Effector memory CD4-positive, alpha-beta T cell (primary cell): ENCODE measurements at places on chromosomes 1 and 21.

- H3K4me1 ChIP-seq: no peaks in the 10 kb centered on the region
- no peak for DNase-seq
- H3K27ac ChIP-seq: no peak overlapping the region
- H3K4me3 ChIP-seq: no peak overlapping the region
- H3K27me3 ChIP-seq: no peaks in the 10 kb centered on the region
Measured at GRCh38 chr21:17427831-17428483, 84.9 kb upstream of the CXADR start.

GRCh38 chr1:200128081-200128480 is 100.6 kb downstream of the NR5A2 start:
- H3K4me3 ChIP-seq: no peak overlapping the region
- H3K27ac ChIP-seq: no peak overlapping the region
- no peak for DNase-seq
- H3K27me3 ChIP-seq: no peaks in the 10 kb centered on the region

GRCh38 chr1:14794906-14795305 is 196.4 kb downstream of the KAZN start:
- no peaks in the 10 kb centered on the region for H3K4me1 ChIP-seq
- H3K27ac ChIP-seq: no peak overlapping the region
- peaks cover 3% of the 10 kb centered on the region for H3K27me3 ChIP-seq
- no peak for DNase-seq
- H3K36me3 ChIP-seq: no peaks in the 10 kb centered on the region

DNA sequence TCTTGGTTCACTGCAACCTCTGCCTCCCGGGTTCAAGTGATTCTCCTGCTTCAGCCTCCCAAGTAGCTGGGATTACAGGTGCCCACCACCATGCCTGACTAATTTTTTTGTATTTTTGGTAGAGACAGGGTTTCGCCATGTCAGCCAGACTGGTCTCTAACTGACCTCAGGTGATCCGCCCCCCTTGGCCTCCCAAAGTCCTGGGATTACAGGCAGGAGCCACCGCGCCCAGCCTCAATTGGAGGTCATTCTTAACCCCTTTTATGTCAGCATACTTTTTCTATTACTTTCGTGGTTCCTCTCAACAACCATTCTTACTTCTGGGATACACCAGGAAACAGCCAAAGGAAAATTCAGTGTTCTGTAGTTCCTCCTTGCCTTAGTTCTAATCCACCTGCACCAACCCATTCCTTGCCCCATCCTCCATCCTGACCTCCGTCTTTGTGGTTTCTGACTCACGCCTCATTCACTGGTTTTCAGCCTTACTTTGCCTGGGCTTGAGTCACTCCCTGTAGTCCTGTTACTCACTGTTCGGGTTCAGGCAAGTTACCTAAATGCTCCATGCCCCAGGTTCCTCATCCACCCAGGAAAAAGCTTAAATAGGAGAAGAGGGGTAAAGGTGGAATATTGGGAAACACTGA is 12.9 kb upstream of the BCL10 start:
- no peak for DNase-seq
- H3K27ac ChIP-seq: no peak overlapping the region
- H3K27me3 ChIP-seq: no peaks in the 10 kb centered on the region
- no peaks in the 10 kb centered on the region for H3K4me1 ChIP-seq
- H3K36me3 ChIP-seq: no peaks in the 10 kb centered on the region
- no peak overlapping the region for H3K4me3 ChIP-seq

- DNase-seq: no peak
- no peak overlapping the region for H3K27ac ChIP-seq
- H3K36me3 ChIP-seq: no peaks in the 10 kb centered on the region
- peaks cover 4% of the 10 kb centered on the region for H3K4me1 ChIP-seq
Measured at GRCh38 chr1:23178950-23179349, 10.3 kb upstream of the LUZP1 start.

DNA sequence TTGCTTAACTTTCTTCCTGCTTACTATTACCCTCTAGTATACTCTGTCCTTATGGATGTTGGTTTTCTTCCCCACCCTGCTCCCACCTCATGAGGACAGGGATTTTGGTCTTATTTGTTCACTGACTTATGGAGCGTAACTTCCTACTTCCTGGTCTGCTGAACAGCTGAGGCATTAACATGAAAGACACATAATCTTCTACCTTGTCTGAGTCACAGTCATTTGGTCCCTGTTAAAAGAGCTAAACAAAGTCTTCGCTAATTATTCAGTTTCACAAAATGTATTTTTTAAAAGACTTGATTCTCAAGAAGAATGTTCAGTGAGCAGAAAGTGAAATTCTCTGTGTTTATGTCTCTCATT is 18.5 kb downstream of the RNASEL start:
- no peak for DNase-seq
- no peaks in the 10 kb centered on the region for H3K4me1 ChIP-seq

DNA sequence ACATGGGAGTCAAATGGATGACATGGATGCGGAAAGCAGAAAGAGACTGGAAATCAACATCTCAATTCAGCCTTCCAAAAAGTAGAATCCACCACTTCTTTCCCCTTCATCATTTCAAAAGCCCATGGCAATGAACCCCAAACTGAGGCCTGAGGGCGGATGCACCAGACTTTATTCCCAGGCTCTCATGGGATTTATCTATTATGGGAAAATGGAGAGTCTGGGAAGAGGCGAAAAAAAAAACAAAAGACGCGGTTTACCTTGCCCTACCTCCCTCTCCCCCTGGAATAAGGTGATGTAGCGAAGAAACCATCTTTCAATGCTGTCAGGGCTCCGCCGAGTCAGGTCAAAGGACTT is 624 bp downstream of the KIFAP3 start:
- H3K27ac ChIP-seq: peak overlapping the region; percentile 83
- no peak for DNase-seq
- H3K4me1 ChIP-seq: peaks cover 4% of the 10 kb centered on the region
- H3K4me3 ChIP-seq: peak overlapping the region; percentile 83
- H3K36me3 ChIP-seq: no peaks in the 10 kb centered on the region

- no peak overlapping the region for H3K4me3 ChIP-seq
- H3K27ac ChIP-seq: no peak overlapping the region
- no peaks in the 10 kb centered on the region for H3K27me3 ChIP-seq
- no peaks in the 10 kb centered on the region for H3K4me1 ChIP-seq
Measured at GRCh38 chr1:171869097-171869496, 27.8 kb downstream of the DNM3 start.

DNA sequence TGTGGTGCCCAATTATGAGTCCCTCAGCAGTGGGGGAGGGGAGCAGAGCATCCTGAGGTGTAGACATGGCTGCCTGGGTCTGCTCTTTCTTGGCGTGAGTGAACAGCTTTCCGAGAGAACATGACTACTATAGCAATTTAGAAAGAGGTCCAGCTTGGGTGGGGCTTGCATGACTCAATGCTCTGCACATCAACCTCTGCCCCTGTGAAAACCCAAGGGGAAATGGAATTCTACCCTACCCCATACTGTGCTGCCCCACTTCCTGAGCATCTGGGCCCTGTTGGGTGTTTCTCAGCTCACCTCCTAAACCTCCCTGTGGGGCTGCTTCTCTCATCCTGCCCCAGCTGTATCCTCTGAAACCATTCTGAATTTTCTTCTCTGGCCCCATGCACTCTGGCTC is 8.2 kb upstream of the AZIN2 start:
- no peak overlapping the region for H3K4me3 ChIP-seq
- no peaks in the 10 kb centered on the region for H3K27me3 ChIP-seq
- no peak overlapping the region for H3K27ac ChIP-seq
- no peak for DNase-seq
- H3K4me1 ChIP-seq: no peaks in the 10 kb centered on the region

DNA sequence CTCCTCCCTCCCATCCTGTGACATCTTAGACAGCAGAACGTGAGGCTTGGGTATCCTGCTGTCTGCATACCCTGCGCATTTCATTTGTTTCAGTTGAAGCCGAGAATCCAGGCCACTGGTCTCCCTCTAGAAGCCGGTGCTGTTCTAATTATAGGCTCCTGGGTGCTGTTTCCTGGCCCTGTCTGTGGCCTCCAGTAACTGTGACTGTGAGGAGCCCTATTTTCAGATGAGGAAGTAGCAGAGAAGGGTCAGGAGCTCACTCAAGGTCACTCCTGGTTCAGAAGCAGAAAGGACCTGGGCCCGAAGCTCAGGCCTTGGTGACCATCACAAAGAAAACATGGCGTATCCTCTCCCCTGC is 24.0 kb downstream of the COQ8A start:
- no peak overlapping the region for H3K27ac ChIP-seq
- no peaks in the 10 kb centered on the region for H3K27me3 ChIP-seq
- H3K36me3 ChIP-seq: peaks cover 23% of the 10 kb centered on the region
- H3K4me3 ChIP-seq: no peak overlapping the region
- peaks cover 3% of the 10 kb centered on the region for H3K4me1 ChIP-seq

DNA sequence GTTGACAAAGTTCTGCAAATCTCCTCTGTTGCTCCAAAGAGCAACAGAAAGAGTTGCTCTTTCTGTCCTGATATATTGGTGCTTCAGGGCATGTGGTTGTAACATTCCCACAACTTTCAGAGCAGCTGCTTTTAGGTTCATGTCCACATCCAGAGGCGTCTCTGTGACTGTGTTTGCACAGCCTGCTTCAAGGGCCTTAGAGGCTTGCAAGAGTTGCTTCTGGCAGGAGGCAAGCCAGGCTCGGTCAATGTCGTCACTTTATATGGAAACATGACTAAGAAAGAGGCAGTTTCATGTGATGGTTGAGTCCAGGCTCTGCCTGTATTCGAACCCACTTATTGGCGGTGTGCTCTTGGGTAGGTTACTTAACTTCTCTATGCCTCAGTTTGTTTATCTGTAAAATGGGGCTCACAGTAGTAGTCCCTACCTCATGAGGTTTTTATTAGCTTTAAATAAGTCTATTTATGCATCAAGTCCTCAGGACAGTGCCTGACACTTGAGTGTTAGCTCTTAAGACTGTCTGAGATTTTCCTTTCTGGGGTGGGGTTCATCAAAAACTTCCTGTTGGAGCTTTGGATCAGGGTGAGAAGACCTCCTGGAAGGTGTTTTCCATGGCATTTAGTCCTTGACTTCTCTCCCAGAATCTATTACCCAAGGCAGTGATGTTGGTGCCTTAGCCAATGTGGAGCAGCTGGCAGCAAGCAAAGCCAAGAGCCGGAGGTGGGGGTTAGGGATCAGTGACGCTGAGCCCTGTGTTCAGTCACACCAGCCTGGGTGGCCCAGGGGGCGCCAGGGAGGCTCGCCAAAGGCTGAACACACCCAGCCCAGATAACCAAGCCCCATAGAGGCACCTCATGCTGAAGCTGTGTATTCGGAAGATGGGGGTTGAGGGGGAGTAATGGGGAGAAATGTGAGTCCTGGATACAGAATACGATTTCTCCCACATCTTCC is 18.9 kb downstream of the LHX4 start:
- peaks cover 8% of the 10 kb centered on the region for H3K27me3 ChIP-seq
- H3K4me3 ChIP-seq: no peak overlapping the region
- H3K27ac ChIP-seq: no peak overlapping the region
- H3K4me1 ChIP-seq: no peaks in the 10 kb centered on the region

- H3K4me3 ChIP-seq: no peak overlapping the region
- H3K27me3 ChIP-seq: no peaks in the 10 kb centered on the region
- H3K4me1 ChIP-seq: no peaks in the 10 kb centered on the region
- DNase-seq: no peak
- H3K27ac ChIP-seq: no peak overlapping the region
- no peaks in the 10 kb centered on the region for H3K36me3 ChIP-seq
Measured at GRCh38 chr1:17350928-17351446, 21.0 kb upstream of the PADI6 start.

DNA sequence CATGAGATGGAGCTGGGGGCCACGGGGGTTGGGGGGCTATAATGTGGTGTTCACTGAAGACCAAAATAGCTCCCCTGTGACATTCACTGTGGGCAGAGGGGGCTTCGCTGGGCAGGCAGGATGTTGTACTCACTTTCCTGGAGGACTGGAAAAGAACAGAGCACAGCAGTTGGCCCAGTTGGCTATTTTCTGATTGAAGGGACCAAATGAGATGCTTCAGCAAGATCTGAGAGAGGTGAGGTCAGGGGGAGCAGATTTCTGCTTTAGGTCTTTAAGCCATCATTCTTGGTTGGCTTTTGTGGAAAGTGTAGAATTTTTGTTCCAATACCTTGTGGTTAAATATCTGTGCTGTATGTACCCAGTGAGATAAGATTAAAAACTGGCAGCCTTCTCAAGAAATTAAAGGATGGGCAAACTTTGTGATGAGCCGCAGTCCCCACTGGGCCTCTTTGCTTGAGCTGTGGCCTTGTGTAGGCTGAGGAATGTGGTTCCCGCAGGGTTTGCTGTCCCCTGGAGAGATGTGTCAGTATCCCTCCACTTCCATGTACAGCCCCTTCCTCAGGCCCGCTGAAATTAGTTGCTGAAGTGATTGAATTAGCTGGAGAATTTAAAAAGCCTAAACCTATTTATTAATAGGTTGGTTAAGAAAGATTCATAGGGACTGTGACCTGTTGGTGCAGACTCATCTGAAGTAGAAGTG is 80.7 kb downstream of the ATP5PO start:
- DNase-seq: no peak
- H3K27ac ChIP-seq: no peak overlapping the region
- no peak overlapping the region for H3K4me3 ChIP-seq
- H3K4me1 ChIP-seq: no peaks in the 10 kb centered on the region
- H3K27me3 ChIP-seq: no peaks in the 10 kb centered on the region
- no peaks in the 10 kb centered on the region for H3K36me3 ChIP-seq

DNA sequence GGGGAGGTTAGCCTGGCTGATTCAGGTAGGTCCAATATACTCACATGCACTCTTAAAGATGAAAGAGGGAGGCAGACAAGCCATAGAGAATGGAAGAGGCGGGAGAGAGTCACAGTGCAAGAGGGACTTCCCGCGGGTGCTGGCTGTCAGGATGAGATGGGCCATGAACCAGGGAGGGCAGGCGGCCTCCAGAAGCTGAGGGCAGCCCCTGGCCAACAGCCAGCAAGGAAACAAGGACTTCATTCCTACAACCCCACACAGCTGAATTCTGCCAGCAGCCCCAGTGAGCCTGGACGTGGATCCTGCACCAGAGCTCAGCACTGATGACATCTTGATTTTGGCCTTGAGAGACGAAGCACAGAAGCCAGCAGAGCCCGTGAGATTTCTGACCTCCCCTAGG is 15.1 kb upstream of the B3GALT5 start:
- DNase-seq: no peak
- no peaks in the 10 kb centered on the region for H3K36me3 ChIP-seq

GRCh38 chr1:93960641-93961147 is 51.5 kb upstream of the GCLM start:
- no peaks in the 10 kb centered on the region for H3K27me3 ChIP-seq
- no peaks in the 10 kb centered on the region for H3K36me3 ChIP-seq
- no peaks in the 10 kb centered on the region for H3K4me1 ChIP-seq
- no peak for DNase-seq

GRCh38 chr1:181349512-181349911 is 133.8 kb upstream of the CACNA1E start:
- no peak for DNase-seq
- H3K36me3 ChIP-seq: no peaks in the 10 kb centered on the region
- H3K27ac ChIP-seq: no peak overlapping the region
- no peaks in the 10 kb centered on the region for H3K27me3 ChIP-seq
- H3K4me3 ChIP-seq: no peak overlapping the region
- H3K4me1 ChIP-seq: no peaks in the 10 kb centered on the region

- no peaks in the 10 kb centered on the region for H3K36me3 ChIP-seq
- H3K4me3 ChIP-seq: no peak overlapping the region
- no peak overlapping the region for H3K27ac ChIP-seq
- no peak for DNase-seq
- no peaks in the 10 kb centered on the region for H3K27me3 ChIP-seq
Measured at GRCh38 chr1:31866450-31867032, 50.7 kb upstream of the SPOCD1 start.
